ENCODE measurements at places on chromosomes 5 and 9.

DNA sequence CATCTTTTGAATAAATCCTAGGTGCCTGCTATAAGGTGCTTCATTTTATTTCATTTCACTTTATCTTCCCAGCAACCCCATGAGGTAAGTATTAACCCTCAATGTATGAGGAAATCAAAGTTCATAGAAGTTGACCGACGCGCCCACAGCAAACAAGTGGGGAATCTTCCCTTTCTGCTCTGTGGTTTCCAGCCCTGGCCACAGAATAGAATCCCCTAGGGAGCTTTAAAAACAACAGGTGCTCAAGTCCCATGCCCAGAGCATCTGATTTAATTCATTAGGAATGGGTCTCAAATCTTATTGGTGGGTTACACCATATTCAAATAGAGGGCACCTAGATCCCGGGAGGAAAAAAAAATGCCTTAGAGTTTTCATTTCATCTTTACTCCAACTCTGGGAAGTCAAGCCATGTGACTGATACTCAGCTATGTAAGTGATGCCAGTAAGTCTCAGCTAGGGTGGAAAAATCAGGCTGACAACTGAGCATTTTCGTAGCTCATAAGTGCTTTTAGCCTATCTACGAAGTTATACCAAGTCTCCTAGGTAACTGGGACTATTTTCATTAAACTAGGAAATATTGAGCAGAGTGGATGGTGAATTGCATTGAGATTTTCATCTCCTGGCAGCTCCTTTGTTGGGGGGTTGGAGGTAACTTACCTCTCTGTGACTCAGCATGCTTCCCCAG is 353.4 kb upstream of the SLC30A5 start:
- no peak for DNase-seq

DNA sequence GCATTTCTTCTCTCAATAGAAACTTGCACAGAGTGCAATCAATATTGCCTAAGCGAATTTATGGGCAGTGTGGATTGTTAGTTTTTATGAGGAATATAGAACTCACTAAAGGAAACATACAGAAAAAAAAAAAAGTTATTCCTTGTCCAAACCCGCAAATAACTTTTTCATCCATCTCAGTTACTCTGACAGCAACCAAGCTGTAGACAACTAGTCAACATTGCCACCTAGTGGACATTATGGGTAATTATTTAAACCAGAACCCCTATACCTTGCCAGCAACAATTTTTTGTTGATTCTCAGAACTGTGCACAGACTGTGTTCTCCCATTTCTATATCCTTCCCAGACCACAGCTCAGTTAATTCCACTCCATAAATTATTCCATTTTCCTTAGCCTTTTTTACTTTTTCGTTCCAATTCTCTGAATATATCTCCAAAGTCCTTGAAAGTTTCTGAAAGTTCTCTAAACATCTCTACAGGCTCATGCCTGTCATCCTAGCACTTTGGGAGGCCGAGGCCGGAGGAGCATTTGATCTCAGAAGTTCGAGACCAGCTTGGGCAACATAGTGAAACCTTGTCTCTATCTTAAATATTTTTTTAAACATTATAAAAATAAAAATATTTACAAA is 2.6 kb upstream of the AFAP1L1 start:
- no peak for DNase-seq

- DNase-seq = no peak
These were observed 125.3 kb upstream of the RASEF start for GRCh38 chr9:83188277-83188676.

DNA sequence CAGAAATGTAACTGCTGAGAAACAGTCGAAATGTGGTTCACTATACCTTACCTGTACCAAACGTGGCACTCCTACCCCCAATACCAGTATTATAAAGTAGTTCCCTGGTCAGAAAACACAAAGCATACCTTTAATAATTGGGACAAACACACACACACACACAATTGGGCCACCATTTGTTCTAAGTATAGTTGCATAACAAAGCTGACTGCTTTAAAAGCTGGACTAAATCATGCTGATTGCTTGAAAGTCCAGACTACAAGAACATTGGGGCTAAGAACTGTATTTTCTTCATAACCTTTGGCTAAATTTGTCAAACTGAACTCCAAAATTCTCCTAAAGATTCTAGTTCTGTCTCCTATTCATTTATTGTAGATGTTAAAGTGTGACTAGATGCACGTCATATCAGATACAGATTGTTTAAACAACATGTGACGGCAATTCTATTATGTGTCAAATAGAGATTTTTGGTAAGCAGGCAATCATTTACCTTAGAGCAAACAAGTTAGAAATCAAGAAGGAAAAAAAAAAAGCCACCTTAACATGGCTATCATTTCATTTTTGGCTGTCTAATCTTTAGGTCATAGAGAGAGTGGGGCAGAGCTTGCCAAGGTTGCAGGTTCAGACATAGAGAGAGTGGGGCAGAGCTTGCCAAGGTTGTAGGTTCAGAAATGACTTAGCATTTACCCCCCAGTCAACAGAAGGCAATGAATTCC is 265.1 kb downstream of the ARL15 start:
- DNase-seq = no peak

GRCh38 chr9:93459432-93459847 is 6.1 kb upstream of the FAM120AOS start:
- no peak for DNase-seq

DNA sequence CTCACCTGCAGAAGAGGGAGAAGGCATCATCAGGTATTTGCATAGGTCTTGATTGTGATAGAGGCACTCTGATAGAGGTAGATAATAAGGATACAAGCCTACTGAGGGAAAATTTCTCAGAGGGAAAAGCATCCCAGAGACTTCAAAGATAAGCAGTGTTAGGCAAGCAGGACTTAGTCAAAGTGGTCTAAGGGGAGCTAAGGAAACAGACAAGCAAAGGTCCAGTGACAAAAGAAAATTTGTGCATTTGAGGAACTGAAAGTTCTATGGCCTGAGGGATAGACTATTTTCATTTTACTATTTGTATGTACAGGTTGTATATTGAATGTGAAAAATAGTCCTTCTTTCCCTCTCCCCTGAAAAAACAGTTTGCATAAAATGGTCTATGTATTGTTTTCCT is 27.4 kb downstream of the OXCT1 start:
- DNase-seq = no peak

- DNase-seq = no peak
These were observed 5.8 kb upstream of the ST6GALNAC6 start for GRCh38 chr9:127905004-127905728.

- no peak for DNase-seq
These were observed 73.7 kb downstream of the GADD45G start for GRCh38 chr9:89678396-89679015.
